IPS DF 6.9 (cell line): ENCODE measurements at places on chromosomes 3 and 15.

- no peaks in the 10 kb centered on the region for H3K27me3 ChIP-seq
- no peak for DNase-seq
- H3K36me3 ChIP-seq = no peaks in the 10 kb centered on the region
- H3K4me3 ChIP-seq = no peak overlapping the region
- H3K4me1 ChIP-seq = peaks cover 1% of the 10 kb centered on the region; the same call in 1 of the 2 replicates
- no peak overlapping the region for H3K27ac ChIP-seq
Measured at GRCh38 chr15:62428851-62429598, 263.9 kb upstream of the C2CD4B start.

DNA sequence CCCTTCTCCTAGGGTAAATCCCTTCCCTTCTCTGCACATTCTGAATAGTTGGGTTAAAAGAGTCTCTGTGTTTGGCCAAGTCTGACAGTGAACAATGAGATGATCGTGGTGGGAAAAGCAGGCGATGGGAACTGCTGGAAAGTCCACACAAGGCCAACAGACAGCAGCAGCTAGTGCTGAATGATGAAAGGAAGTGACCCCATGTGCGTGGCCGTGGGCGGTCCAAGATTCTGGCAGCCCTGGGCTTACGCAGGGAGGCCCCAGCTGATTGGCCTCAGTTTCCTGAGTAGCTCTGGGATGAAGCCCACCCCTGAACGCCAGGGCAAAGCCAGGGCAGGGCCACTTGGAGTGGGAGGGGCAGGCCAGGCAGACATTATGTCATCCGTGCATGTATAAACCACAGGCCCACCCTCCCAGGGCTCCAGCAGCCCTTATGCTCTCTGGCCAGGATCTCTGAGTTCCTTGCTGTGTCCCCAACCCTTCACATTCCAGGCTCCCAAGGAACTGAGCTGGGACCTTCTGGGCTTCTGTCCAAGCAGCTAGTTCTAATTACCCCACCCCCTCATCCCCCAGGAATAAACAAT lies 57.8 kb downstream of the CDC25A start:
- H3K36me3 ChIP-seq = no peaks in the 10 kb centered on the region
- no peak overlapping the region for H3K4me3 ChIP-seq
- H3K27ac ChIP-seq = no peak overlapping the region
- no peaks in the 10 kb centered on the region for H3K4me1 ChIP-seq
- H3K27me3 ChIP-seq = no peaks in the 10 kb centered on the region

- peak overlapping the region; percentile 73; the same call in 1 of the 2 replicates for H3K4me3 ChIP-seq
- no peaks in the 10 kb centered on the region for H3K4me1 ChIP-seq
- H3K27me3 ChIP-seq = no peaks in the 10 kb centered on the region; the same call in 1 of the 2 replicates
- H3K36me3 ChIP-seq = no peaks in the 10 kb centered on the region
- DNase-seq = no peak
Measured at GRCh38 chr3:122795674-122796195, 866 bp downstream of the SLC49A4 start.

- no peak for DNase-seq
- no peaks in the 10 kb centered on the region for H3K27me3 ChIP-seq
- H3K4me1 ChIP-seq = no peaks in the 10 kb centered on the region
- no peaks in the 10 kb centered on the region for H3K36me3 ChIP-seq
- no peak overlapping the region for H3K4me3 ChIP-seq
Measured at GRCh38 chr15:28961391-28961790, 75.6 kb downstream of the APBA2 start.

DNA sequence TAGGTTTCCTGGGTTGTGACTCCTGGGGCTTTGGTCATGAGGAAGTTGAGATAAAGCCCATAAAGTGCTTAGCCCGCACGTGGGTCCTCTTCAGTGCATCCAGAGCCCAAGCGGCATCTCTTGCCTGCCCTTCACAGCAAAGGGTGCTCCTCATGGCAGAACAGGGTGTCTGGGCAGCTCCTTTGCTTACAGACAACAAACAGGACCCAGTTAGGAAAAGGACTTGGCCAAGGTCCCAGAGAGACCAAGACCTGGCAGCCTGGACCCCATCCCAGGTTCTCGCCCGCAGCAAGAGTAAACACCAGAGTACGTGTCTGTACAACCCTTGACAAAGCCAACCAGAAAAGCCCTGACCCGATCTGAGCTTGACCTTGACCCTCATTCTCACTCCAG lies 27.0 kb downstream of the ALS2CL start:
- H3K27ac ChIP-seq = no peak overlapping the region
- H3K4me1 ChIP-seq = peaks cover 6% of the 10 kb centered on the region
- no peaks in the 10 kb centered on the region for H3K36me3 ChIP-seq
- no peaks in the 10 kb centered on the region for H3K27me3 ChIP-seq

GRCh38 chr3:2802429-2802828 lies 307.7 kb downstream of the IL5RA start:
- H3K27me3 ChIP-seq = no peaks in the 10 kb centered on the region
- H3K4me3 ChIP-seq = no peak overlapping the region
- H3K27ac ChIP-seq = no peak overlapping the region

GRCh38 chr3:156837115-156837514 lies 11.0 kb downstream of the LEKR1 start:
- H3K27ac ChIP-seq = no peak overlapping the region
- H3K4me3 ChIP-seq = no peak overlapping the region

- H3K27ac ChIP-seq = no peak overlapping the region
- H3K4me3 ChIP-seq = no peak overlapping the region
- no peaks in the 10 kb centered on the region for H3K27me3 ChIP-seq
Measured at GRCh38 chr3:67302489-67302888, 304.4 kb downstream of the KBTBD8 start.

DNA sequence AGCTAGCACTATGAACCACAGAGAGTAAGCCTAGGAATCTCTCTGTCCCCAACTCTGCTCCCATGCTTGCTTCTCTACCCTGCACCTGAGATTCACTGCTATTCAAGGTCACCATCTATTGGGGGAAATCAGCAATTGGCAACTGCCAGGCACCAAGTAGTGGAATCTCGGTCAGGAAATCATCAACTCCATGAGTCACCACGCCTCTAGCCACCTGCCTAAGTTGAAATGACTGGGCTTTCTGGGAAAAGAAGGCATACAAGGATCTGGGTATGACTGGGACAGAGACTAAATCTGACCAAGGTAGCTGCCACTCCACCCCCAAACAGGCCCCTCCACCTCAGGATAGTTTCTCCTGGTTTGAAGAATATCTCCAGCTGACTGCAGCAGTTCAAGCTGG lies 464.1 kb upstream of the CBLB start:
- no peak overlapping the region for H3K4me3 ChIP-seq
- DNase-seq = no peak
- no peaks in the 10 kb centered on the region for H3K4me1 ChIP-seq
- no peak overlapping the region for H3K27ac ChIP-seq

- no peak overlapping the region for H3K27ac ChIP-seq
- DNase-seq = no peak
- H3K4me3 ChIP-seq = no peak overlapping the region
- no peaks in the 10 kb centered on the region for H3K36me3 ChIP-seq
- no peaks in the 10 kb centered on the region for H3K27me3 ChIP-seq
- H3K4me1 ChIP-seq = no peaks in the 10 kb centered on the region
Measured at GRCh38 chr3:21912711-21913110, 161.7 kb upstream of the ZNF385D start.

DNA sequence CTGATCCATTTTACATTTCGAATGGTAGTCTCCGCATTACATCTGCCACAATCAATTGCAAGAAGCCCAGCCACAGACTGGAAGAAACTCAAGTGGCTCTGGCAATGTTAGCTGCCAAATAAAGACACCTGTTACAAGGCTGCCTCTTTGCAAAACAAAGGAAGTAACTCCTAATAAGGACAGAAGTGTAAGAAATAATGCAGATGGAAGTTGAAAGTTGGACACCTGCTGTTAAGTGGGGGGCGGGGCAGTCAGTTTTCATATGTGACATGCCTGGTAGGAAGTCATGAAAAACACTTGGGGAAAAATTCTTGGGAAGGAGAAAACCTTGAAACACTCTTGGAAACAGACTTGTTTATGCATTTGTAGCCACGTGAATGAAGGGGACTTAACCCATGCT lies 54.1 kb upstream of the ATP2C1 start:
- no peaks in the 10 kb centered on the region for H3K36me3 ChIP-seq
- no peaks in the 10 kb centered on the region for H3K27me3 ChIP-seq
- H3K4me1 ChIP-seq = peaks cover 5% of the 10 kb centered on the region; the same call in 1 of the 2 replicates
- DNase-seq = peak; percentile 57
- no peak overlapping the region for H3K27ac ChIP-seq

DNA sequence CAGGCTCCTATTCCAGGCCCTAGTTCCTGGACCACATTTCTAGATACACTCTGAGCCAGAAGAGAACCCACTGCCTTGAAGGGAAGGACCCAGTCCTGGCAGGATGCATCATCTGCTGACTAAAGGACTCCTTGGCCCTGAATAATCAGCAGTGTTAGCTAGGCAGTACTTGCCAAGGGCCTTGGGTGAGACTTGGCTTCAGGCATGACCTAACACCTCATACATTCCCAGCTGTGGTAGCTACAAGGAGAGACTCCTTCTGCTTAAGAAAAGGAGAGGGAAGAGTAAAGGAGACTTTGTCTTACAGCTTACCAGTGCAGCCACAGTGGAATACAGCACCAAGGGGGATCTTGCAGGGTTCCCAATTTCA lies 26.4 kb downstream of the PEAK1 start:
- no peak for DNase-seq
- H3K27me3 ChIP-seq = no peaks in the 10 kb centered on the region
- no peak overlapping the region for H3K4me3 ChIP-seq
- no peaks in the 10 kb centered on the region for H3K4me1 ChIP-seq
- H3K27ac ChIP-seq = no peak overlapping the region

- DNase-seq = no peak
- no peaks in the 10 kb centered on the region for H3K4me1 ChIP-seq
- H3K4me3 ChIP-seq = no peak overlapping the region
Measured at GRCh38 chr3:48518638-48519276, 14.8 kb upstream of the SHISA5 start.

- H3K4me3 ChIP-seq = no peak overlapping the region
- no peaks in the 10 kb centered on the region for H3K36me3 ChIP-seq
- H3K27ac ChIP-seq = no peak overlapping the region
- no peak for DNase-seq
- 0 out of 2 replicates have a peak, but pooled peaks cover 1% of the 10 kb centered on the region for H3K4me1 ChIP-seq
- H3K27me3 ChIP-seq = no peaks in the 10 kb centered on the region
Measured at GRCh38 chr3:66993082-66993481, 5.0 kb upstream of the KBTBD8 start.

DNA sequence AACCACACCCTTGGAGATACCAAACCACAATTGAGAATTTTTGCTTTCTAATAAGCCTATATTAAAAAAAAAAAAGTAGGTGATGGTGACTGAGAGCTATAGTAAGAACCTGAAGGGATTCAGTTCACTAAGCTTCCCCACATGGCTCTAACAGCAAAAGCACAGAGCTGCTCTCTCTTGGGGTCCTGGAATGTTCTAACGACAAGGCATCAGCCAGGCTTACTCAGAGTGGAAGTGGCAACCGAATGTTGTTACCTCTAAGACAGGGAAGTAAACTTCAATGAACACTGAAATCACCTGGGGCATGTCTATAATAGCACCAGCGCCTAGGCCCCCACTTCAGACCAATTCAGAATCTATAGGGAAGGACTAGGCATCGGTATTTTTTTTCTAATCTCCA lies 397.7 kb downstream of the MAGI1 start:
- no peak overlapping the region for H3K4me3 ChIP-seq
- H3K27ac ChIP-seq = no peak overlapping the region
- no peaks in the 10 kb centered on the region for H3K27me3 ChIP-seq
- DNase-seq = no peak
- H3K4me1 ChIP-seq = no peaks in the 10 kb centered on the region
- H3K36me3 ChIP-seq = no peaks in the 10 kb centered on the region

GRCh38 chr3:88167704-88168103 lies 17.9 kb downstream of the C3orf38 start:
- no peaks in the 10 kb centered on the region for H3K27me3 ChIP-seq
- no peak overlapping the region for H3K4me3 ChIP-seq
- H3K36me3 ChIP-seq = no peaks in the 10 kb centered on the region
- DNase-seq = no peak
- no peak overlapping the region for H3K27ac ChIP-seq
- H3K4me1 ChIP-seq = no peaks in the 10 kb centered on the region

- DNase-seq = peak; percentile 50
- H3K4me1 ChIP-seq = peaks cover 8% of the 10 kb centered on the region; the same call in 1 of the 2 replicates
- H3K27ac ChIP-seq = no peak overlapping the region
- H3K4me3 ChIP-seq = no peak overlapping the region
- H3K27me3 ChIP-seq = no peaks in the 10 kb centered on the region
Measured at GRCh38 chr15:32956006-32956405, 238.2 kb downstream of the GREM1 start.

- no peaks in the 10 kb centered on the region for H3K27me3 ChIP-seq
- H3K27ac ChIP-seq = no peak overlapping the region
- no peak overlapping the region for H3K4me3 ChIP-seq
- no peak for DNase-seq
- H3K36me3 ChIP-seq = no peaks in the 10 kb centered on the region
Measured at GRCh38 chr15:55856506-55857164, 113.7 kb upstream of the PRTG start.

- no peaks in the 10 kb centered on the region for H3K36me3 ChIP-seq
- H3K4me3 ChIP-seq = no peak overlapping the region
- no peaks in the 10 kb centered on the region for H3K4me1 ChIP-seq
- no peak for DNase-seq
- H3K27me3 ChIP-seq = no peaks in the 10 kb centered on the region
Measured at GRCh38 chr3:143668924-143669790, 179.1 kb downstream of the SLC9A9 start.

- DNase-seq = no peak
- H3K4me3 ChIP-seq = no peak overlapping the region
- no peaks in the 10 kb centered on the region; the same call in 1 of the 2 replicates for H3K36me3 ChIP-seq
- H3K27me3 ChIP-seq = no peaks in the 10 kb centered on the region
- H3K4me1 ChIP-seq = no peaks in the 10 kb centered on the region
Measured at GRCh38 chr15:52559575-52559974, 9.3 kb downstream of the ARPP19 start.

- no peak for DNase-seq
- H3K4me1 ChIP-seq = no peaks in the 10 kb centered on the region
- no peaks in the 10 kb centered on the region for H3K36me3 ChIP-seq
- no peaks in the 10 kb centered on the region for H3K27me3 ChIP-seq
Measured at GRCh38 chr3:127409421-127410136, 121.7 kb upstream of the PRR20G start.

DNA sequence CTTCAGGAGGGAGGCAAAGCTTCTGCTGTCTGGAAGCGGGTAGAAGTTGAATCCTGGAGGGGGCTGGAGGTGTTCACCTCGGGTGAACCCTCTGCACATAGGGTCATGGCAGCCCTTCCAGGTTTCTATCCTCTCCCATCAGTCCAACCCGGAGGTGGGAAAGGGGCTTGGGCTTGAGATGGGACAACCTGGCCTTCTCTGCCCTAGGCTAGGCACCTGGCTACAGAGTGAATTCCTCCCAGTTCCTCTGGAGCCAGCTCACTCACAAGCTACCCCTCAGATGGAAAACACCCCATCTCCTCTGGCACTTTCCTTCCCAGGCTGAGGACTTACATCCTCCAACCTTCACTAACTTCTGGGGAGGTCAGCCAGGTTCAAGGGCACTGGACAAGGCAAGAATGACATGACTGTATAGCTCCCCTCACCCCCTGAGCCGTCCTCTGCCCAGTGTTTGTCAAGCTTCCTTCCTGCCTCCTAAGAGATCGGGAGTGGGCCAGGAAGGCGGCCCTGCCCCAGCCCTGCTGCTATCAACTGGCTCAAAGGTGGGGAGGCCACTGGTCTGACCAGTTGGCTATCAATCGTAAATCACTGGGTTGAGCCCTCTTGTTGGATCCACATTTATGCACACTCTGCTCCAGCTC lies 45.8 kb downstream of the KLF15 start:
- H3K4me3 ChIP-seq = no peak overlapping the region
- H3K36me3 ChIP-seq = no peaks in the 10 kb centered on the region
- no peak for DNase-seq
- H3K4me1 ChIP-seq = peaks cover 8% of the 10 kb centered on the region
- no peaks in the 10 kb centered on the region for H3K27me3 ChIP-seq
- no peak overlapping the region for H3K27ac ChIP-seq

- no peak overlapping the region for H3K4me3 ChIP-seq
- H3K4me1 ChIP-seq = no peaks in the 10 kb centered on the region
- DNase-seq = no peak
- H3K27me3 ChIP-seq = no peaks in the 10 kb centered on the region
Measured at GRCh38 chr3:48408823-48409281, 21.0 kb downstream of the PLXNB1 start.
